ENCODE measurements at places on chromosomes 11 and 22.
A peak's percentile ranks its signal among the peaks of the same experiment; 100 is the strongest.

GRCh38 chr11:9017773-9018172 is 14.0 kb upstream of the NRIP3 start:
- DNase-seq: no peak

GRCh38 chr22:49564054-49564453 is 263.6 kb downstream of the BRD1 start:
- no peak for DNase-seq

GRCh38 chr11:16859651-16860050 is 121.2 kb downstream of the C11orf58 start:
- no peak for DNase-seq

- DNase-seq: no peak
Measured at GRCh38 chr11:126655807-126656128, 300.3 kb downstream of the ST3GAL4 start.

DNA sequence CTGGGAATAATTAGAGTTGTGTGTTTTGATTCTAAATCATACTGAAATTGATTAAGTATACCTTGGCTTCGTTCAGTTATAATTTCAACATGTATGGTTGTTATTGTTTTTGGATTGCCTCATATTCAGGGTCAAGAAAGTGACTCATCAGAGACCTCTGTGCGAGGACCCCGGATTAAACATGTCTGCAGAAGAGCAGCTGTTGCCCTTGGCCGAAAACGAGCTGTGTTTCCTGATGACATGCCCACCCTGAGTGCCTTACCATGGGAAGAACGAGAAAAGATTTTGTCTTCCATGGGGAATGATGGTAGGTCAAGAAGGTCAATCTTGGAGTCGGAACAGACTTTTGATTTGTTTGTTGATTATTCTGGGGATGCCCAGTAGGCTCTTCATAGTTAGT is 40.4 kb downstream of the KMT2A start:
- DNase-seq: no peak

- DNase-seq: no peak
Measured at GRCh38 chr22:22887621-22888503, at the start of gene IGLL5. Gene IGLL5 (plus strand): TSS chr22:22887816. CDS start chr22:22888054, 238 bp downstream.

DNA sequence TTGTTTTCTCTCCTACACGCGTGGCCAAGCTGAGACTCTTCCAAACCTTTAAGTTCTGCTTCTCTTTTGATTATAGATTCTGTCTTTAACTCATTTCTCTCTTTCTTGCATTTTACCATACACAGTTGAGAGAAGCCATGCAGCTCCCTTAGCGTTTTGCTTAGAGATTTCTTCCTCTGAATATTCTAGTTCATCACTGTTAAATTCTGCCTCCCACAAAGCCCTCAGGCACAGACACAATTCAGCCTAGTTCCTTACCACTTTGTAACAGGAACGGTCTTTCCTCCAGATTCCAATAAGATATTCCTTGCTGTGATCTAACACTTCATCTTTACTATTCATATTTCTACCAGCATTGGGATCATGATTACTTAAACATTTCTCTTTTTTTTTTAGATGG is 24.7 kb upstream of the CD81 start:
- DNase-seq: no peak

DNA sequence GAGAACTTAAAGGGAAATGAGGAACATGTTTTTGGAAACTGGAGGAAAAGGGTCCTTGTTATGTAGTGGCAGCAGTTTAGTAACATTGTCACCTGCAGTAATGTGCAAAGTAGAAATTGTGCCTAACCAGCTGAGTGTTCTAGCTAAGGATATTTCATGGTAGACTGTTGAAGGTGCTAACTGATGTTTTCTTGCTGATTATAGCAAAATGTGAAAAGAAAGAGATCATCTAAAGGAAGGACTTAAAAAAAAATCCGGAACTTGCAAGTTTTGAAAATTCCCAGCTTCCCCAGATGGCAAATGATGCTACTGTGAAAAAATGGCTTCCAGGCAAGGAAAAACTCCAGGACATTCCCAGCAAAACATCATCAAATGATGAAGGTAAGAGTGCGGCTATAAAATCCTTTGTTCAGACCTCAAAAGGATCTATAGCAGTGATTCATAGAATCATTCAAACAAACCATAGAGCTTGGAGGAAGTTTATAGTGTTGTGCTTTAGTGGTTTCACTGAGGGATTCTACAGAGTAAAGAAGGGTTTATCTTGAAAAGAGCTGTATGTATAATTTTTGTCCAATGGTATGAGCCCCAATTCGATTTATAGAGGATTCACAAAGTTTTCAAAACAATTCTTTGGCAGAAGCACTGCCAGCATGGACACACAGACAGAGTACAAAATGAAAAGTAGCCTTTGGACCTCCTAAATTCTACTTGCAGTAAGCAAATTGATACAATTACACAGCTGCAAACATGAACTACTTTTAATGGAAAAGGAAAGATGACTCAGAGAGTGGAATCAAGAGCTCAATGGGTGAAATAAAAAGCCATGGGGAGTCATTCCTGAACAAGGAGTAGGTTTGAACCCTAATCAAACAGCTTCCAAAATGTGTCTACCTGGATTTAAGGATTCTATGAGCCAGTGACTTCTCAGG is 4.3 kb upstream of the TRIM44 start:
- no peak for DNase-seq

GRCh38 chr11:45918331-45918941 is 759 bp upstream of the PEX16 start:
- peak; percentile 80 for DNase-seq

DNA sequence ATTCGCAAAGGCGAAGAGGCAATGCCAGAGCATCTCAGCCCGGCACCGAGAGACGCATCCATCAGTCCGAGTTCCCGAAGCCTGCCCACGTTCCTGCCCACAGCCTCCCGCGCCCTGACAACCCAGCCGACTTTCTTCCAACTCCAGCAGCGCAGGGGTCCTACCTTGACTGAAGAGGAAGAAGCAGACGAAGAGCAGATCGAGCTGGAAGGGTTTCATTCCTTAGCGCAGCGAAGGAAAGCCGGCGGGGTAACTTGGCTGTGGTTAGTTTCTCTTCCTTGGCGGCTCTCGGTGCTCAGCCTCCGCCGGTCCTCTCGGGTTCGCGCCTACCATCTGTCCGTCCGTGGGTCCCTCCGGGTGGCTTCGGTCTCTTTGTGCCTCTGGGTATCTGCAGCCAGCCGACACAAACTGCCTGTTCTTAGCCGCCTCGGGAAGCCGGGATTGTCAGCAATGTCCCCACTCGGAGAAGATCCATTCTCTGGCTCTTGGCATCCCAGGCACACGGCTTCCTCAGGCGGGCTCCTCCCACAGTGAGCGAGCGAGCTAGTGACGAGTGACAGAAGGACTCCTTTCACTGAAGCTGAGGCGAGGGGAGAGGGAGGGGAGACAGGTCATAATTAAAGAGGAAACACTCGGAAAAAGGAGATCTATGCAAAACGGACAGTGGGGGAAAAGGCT is at the start of gene KIRREL3:
Gene KIRREL3 (minus strand): TSS at position 480 of the 678 bp plus-strand sequence.
- DNase-seq: peak; percentile 70

DNA sequence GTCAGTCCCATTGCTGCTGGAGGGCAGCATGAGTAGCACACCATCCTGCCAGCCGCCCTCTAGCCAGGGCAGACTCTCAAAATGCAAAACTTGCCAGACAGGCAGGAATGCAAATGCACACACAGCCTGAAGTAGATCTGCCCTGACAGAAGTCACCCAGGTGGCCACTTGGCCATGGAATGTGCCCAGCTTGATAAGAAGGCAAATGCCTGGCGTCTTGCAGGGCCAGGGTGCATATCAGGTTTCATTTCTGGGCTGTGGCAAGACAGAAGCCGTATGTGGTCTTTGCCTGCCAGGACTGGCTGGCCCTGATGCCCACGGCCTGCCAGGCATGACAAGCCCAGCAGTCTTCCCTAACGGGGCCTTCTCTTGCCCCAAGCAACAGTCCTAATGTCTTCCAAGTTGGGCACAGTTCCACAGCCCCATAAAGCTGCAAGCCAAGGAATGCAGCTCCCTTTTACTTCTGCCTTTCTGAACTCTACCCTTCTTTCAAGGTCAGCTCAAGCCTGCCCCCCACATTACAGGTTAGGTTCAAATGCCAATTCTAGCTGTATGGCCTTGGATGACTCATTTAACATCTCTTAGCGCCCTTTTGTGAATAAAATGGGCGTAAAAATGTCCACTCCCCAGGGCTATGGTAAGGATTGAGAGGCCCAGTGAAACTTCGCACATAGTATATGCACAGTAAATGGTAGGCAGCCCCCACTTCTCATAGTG is 29.7 kb downstream of the POU2AF3 start:
- DNase-seq: no peak

GRCh38 chr11:45669146-45669545 is 3.7 kb upstream of the CHST1 start:
- DNase-seq: no peak

GRCh38 chr11:33891714-33892327 is at the start of gene LMO2:
Gene LMO2 (minus strand): TSS chr11:33892076. CDS start chr11:33869716, 22,360 bp downstream.
- DNase-seq: no peak

- no peak for DNase-seq
Measured at GRCh38 chr11:111046291-111046690, 199.2 kb upstream of the POU2AF2 start.

Data from EL (cell line).